ENCODE measurements at places on chromosomes 12 and 14.

DNA sequence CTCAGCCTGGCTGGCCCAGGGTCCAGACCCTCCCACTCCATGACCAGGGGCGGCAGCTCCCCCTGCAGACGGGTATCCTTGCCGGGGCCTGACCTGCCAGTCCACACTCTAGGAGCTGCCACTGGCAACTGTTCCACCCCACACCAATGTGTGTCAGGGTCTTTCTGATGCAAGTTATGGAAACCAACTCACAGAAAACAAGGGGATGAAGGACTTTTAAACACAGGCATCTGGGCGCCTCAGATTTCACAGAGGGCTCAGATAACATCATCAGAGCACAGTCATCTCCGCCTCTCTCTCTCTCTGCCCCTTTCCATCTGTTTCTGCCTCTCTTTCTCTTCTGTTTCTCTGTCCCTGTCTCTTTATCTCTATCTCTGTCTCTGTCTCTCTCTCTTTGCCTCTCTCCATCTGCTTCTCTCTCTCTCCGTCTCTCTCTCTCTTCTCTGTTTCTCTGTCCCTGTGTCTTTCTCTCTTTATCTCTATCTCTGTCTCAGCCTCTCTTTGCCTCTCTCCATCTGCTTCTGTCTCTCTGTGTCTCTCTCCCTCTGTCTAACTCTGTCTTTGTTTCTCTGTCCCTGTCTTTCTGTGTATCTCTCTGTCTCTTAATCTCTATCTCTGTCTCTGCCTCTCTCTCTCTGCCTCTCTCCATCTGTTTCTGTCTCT, 67.4 kb upstream of the FBRSL1 start:
- no peak for DNase-seq

- DNase-seq = no peak
These were observed 33.6 kb downstream of the UBR7 start for GRCh38 chr14:93240678-93241000.

- DNase-seq = no peak
These were observed 99.3 kb downstream of the TBX5 start for GRCh38 chr12:114306646-114307045.

- no peak for DNase-seq
These were observed 40.1 kb downstream of the PDZRN4 start for GRCh38 chr12:41228066-41228820.

DNA sequence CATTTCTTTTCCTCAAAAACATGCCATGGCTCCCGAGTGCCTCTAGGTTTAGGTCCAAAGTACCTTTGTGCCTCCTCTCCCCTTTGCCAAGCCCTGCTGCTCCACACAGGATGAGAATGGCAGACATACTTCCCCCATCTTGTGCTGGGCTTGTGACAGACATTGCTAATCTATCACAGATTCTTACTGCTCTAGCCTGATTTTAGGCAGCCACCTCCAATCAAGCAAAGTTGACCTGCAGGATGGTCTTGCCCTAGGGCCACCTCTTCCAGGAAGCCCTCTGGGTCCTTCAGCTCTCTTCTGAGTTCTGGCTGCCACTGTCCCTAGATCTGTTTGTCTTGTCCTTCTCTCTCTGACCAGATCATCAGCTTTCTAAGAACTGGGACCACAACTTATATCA, 20.5 kb downstream of the FOXN4 start:
- no peak for DNase-seq

GRCh38 chr14:76073717-76074116, 78.0 kb upstream of the GPATCH2L start:
- no peak for DNase-seq

DNA sequence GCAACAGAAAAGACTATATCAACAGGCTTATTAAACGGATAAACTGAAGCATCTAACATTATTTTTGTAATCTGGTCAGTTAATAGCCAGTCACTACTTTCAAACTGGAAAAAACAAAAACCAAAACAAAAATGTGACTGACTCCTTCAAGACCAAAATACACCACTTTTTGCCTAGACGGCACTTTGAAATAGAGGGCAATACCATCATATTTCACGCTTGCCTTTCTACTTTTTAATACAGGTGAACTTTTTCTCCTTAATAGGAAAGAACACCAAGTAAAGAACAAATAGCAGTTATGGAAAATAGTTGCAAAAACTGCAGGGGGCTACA, 550 bp upstream of the NUP107 start:
- DNase-seq = no peak

GRCh38 chr14:54901380-54902142, 1.1 kb downstream of the GCH1 start:
- no peak for DNase-seq

DNA sequence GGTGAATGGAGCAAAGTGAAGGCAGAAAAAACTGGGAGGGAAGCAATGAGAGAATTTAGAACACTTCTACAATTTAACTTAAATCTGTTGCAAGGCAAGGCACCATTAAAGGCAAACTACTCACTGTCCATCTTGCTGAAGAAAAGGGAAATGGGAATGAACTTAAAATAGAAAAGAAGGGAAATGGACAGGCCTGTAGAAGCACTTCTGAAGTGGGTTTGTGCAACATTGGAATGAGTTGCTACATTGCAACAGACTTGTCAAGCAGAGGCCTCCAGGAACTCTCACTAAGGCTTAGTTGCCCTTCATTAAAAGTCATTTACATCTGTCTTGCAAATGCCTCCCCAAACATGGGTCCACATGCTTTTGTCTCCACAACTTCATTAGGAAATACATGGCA, 13.7 kb upstream of the OR10AD1 start:
- no peak for DNase-seq

GRCh38 chr14:69152181-69152901, 578 bp downstream of the DCAF5 start:
- no peak for DNase-seq

DNA sequence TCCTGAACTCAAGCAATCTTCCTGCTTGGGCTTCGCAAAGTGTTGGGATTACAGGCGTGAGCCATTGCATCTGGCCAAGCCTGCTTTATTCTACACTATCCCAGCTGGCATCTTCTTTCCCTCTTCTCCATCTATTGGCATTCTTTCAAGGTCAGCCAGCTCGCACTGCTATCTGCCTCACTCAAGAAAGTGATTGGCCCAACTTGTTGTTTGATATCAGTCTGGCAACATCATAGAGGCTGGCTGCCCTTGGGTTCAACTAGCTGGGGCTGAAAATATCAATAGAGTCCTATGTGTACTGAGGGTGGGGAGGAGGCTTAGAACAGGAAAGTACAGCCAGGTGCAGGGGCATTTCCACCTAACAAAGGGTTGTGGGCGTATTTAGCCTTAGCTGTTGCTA, 17.1 kb downstream of the GMFB start:
- no peak for DNase-seq

DNA sequence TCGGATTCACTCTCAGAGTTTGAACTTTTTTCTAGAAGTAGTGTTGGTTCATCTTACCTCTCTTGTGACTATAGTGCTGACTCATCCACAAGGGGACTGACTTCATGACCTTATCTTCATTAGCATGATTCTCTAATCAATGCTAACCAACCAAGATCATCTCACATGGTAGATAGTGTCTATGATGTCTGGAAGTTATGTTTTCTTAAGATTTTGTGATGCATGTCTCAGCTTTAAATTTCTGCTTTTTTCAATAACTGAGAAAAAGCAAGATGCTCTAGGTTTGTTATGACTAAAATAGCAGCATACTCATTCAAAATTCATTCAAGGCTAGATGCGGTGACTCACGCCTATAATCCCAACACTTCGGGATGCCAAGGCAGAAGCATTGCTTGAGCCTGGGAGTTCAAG, 12.3 kb upstream of the SLC35E3 start:
- no peak for DNase-seq

Data from stimulated activated effector memory CD8-positive, alpha-beta T cell treated with anti-CD3 and anti-CD28 coated beads, Interleukin-12 subunit alpha, Interleukin-12 subunit beta, amount 100 ng/mL, for 72 hours (primary cell).